ENCODE measurements at places on chromosomes 11 and 22.

DNA sequence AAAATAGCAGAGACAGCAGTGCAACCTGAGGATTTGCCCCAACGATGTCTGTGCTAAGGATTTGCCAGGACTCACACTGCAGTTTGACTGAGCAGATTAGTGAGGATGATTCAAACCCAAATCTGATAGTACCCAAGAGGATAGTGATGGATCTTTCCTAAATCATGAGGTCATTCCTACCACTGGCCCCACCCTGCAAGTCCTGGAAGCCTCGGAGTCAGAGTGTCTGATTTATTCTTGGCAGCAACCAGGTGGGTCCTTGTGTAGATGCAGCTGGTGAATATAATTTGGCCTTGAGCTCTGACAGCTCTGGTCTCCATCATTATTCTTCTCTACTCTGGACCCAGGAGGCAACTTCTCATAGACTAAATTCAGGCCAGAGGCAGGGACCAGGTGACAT is 179.3 kb upstream of the RAG2 start:
- no peak for DNase-seq

DNA sequence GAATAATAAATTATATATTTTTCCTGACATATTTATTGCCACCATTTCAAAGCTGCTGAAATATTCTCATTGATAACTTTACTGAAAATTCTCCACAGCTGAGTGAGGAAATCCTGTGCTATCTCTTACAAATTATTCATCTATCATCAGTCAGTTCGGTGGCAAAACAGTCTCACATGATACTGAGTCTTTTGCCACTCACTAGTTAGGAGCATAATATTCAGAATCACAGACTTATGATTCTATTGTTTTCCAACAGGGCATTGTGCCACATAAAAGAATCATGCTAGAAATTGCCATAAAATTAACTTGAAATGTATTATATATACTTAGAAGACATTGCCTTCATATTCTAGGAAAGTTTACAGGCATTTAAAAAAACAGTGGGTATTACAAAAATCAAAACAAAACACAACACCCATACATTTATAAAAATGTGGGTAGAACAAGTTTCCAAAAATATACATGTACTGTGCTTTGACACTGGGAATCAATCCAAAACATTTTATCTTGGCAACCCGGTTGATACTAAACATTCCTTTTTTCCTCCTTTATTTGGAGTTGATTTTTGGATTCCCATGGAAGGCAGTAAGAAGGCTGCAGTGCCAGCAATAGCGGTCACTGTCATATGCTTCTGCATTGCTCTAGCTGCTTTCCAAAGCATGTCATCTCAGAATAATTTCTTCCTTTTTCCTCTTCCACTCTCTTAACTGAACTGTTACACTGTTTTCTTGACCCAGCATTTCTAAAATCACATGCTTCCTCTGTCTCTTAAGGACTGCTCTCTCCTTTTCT is 42.5 kb downstream of the ATG16L2 start:
- DNase-seq: no peak

DNA sequence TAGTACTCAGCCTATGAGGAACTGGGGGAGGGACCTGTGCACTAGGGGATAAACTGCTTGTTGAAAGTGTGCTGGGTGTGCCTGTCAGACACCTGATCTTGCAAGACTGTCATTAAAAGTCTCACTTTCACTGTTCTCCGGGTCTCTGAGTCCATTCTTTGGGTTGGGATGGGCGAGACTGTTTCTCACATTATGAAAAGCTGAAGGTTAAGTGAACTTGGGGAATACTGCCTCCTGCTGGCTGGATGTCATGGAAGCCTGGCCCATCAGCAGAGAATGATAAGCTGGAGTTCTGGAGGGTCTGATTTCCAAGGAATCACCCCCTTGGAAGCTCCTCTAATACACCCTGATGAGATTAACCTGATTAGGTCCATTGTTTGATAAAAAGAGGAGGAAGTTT is 9.0 kb upstream of the VPREB1 start:
- peak; percentile 28 for DNase-seq

GRCh38 chr11:114340311-114341131 is 44.3 kb downstream of the NNMT start:
- no peak for DNase-seq

- no peak for DNase-seq
Measured at GRCh38 chr11:78961937-78962701, 387.5 kb upstream of the NARS2 start.

- no peak for DNase-seq
Measured at GRCh38 chr11:64321533-64321932, 3.6 kb downstream of the PRDX5 start.
